ENCODE measurements at places on chromosomes 11 and 22.
A peak's percentile ranks its signal among the peaks of the same experiment; 100 is the strongest.

DNA sequence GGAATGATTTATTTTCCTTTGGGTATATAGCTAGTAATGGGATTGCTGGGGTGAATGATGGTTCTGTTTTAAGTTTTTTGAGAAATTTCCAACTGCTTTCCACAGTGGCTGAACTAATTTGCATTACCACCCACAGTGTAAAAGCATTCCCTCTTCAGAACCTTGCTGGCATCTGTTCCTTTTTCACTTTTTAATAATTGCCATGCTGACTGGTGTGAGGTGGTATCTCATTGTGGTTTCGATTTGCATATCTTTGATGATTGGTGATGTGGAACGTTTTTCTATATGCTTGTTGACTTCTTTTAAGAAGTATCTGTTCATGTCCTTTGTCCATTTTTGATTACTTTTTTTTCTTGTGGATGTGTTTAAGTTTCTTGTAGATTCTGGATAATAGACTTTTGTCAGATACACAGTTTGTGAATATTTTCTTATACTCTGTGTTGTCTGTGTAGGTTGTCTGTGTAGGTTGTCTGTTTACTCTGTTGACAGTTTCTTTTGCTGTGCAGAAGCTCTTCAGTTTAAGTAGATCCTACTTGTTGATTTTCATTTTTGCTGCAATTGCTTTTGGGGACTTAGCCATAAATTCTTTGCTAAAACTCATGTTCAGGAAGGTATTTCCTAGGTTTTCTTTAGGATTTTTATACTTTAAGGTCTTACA lies 291.8 kb upstream of the DDI1 start:
- no peak for DNase-seq

- DNase-seq: no peak
Observed at GRCh38 chr11:68542617-68543016, 82.1 kb downstream of the PPP6R3 start.

DNA sequence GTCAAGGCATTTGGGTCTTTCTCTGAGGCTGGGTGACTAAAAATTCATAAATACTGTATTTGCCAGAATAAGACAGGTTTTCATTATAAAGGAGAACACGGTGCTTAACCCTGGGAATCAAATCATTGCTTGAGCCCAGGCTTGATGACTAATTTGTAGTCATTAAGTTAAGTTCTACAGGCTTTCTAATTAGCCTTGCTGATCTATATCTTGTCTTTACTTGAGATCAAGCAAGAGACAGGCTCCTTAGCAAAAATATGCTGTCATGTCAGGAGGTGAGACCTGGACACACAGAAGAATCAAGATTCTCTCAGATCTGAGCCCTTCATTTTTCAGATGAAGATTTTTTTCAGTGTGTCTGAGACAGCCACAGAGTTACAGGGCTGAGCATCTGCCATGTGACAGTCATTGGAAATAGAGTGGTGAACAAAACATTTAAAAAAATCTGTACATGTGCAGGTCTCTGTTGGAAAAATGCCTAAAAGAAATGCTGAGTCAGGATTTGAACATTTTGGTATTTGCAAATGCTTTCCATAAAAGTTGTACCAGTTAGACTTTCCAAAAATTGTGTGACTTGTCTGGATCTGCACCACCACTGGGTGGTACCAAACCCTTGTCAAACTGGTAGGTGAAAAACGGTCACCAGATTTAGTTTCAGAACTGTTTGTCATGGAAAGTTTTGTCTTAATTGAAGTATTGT lies 14.6 kb downstream of the ACAT1 start:
- DNase-seq: no peak

- DNase-seq: peak; percentile 82
Observed at GRCh38 chr22:24175160-24175808, 6.0 kb upstream of the SUSD2 start.

- DNase-seq: no peak
Observed at GRCh38 chr22:20749453-20749852, 24.5 kb upstream of the SERPIND1 start.

DNA sequence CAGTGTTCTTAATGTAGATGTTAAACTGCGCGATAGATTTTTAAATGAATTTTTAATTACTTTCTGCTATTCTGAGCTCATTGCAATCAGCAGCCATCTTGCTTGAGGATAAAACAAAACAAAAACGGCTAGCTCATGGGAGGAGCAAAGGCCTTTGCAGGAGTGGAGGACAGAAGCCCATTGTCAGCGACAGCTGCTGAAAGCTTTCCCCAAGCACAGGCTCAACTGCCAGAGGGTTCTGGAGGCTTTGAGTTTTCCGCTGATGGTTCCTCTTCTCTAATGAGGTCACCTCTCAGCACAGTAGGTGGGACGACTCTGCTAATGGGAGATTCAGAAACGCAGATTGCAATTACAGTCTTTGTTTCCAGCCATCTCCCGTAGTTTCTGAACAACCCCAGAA lies 167.1 kb upstream of the TTC12 start:
- DNase-seq: peak; percentile 65

- no peak for DNase-seq
Observed at GRCh38 chr11:58125469-58125868, at the start of gene OR9I1. Gene OR9I1, minus strand, starts transcription at chr11:58125530. Its CDS starts 6,086 bp downstream, at chr11:58119444.

GRCh38 chr11:71463331-71464211 lies 10.6 kb downstream of the NADSYN1 start:
- DNase-seq: no peak

- no peak for DNase-seq
Observed at GRCh38 chr11:69716099-69716498, 12.3 kb upstream of the FGF19 start.

GRCh38 chr11:65651589-65652510 lies 10.9 kb downstream of the RELA start:
- peak; percentile 64 for DNase-seq

- DNase-seq: no peak
Observed at GRCh38 chr11:74604311-74604710, 11.9 kb downstream of the POLD3 start.

DNA sequence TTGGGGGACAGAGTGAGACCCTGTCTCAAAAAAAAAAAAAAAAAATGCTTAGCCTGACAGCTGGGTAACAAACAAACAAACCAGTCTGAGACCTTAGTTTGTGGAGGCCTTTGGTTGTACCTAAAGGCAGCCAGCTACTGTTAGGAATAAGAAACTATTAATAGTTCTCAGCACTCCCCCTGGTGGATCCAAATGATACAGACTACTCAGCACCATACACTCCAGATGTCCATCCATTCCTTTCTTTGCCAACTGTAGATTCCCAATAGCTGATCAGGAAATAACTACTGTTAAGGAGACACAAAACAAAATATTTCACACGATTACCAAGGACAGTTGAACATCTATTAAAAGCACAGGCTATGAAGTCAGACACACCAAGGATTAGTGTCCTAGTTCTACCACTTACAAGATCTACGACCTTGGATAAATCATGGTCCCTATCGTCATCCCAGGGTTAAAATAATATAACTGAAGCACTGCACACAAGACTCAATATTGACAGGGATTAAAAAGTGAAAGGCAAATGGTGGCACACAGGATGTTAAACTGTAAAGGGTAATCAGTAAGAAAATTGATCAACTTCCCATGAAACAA lies 17.2 kb downstream of the CLDN25 start:
- DNase-seq: no peak

DNA sequence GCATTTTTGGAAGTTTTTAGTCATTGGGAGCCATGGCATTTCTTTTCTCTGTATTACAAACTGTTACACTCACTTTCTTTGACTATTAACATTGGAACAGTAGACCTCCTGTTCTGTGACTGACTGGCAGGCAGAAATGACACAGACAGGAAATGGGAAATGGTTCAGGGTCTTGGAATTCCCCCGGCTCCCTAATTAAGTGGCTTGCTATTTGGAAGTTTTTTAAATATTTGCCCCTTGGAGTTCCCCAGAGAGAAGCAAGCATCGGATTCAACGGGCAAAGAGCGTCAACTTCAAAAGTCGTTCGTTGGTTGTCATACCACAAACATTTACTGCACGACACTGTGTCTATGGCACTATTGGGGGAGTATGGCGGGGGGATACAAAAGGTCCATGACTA lies 1.1 kb upstream of the BIRC2 start:
- DNase-seq: peak; percentile 27

DNA sequence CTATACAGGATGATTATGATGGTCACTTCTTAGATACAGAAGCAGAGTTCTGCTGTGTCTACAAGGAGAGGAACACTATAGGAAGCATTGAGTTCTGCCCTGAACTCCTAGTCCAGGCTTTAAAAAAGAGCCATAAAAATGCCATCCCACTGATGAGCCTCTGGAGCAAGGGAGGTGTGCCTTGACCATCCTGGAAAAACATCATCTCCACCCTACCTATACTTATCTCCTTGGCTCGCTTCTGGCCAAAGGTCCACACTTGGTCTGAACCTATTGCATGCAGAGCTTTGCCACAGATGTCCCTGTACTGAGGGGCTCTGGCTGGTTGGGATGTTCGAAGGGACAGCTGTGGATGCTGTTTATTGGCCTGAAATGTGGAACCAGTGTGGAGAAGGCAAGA lies 4.3 kb upstream of the PEX26 start:
- no peak for DNase-seq

- no peak for DNase-seq
Observed at GRCh38 chr22:27617214-27617881, 184.2 kb downstream of the MN1 start.

DNA sequence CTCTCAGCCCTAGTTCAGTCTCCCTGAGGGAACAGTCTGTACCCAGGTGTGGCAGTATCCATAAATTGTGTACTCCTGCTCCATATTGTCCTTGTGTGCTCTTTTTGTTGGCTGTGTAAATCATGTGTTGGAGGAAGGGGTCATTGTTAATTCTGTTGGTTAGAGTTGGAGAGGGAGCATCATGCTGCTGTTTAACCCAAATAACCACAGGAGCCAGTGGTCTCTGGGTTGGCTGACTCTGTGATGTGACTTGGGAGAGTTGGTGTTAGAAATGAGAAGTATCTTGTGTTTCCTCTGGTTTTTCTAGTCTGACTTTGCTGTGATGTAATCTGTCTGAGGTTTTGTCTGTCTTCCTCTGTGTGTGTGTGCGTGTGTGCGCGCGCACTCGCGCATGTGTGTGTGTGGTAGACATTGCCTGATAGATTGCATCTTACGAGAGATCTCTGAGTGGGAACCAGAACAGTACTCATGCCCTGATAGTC lies 30.5 kb downstream of the CTNND1 start:
- peak; percentile 49 for DNase-seq

DNA sequence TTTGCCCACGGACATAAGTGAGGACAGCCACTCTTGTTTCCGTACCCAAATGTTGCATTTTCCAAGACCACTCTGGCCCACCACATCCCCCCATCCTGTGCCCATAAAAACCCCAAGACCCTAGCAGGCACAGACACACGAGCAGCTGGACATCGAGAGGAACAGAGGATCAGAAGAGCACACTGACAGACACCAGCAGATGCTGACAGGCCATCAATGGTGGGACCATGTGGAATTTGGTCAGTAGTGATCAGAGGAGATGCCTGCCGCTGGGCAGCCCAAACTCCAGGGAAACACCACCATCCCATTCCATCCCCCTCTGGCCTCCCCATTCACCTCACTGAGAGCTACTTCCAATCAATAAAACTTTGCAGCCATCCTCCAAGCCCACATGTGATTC lies 87.0 kb downstream of the DLG2 start:
- no peak for DNase-seq

- DNase-seq: no peak
Observed at GRCh38 chr11:11856638-11857037, 14.9 kb downstream of the USP47 start.

DNA sequence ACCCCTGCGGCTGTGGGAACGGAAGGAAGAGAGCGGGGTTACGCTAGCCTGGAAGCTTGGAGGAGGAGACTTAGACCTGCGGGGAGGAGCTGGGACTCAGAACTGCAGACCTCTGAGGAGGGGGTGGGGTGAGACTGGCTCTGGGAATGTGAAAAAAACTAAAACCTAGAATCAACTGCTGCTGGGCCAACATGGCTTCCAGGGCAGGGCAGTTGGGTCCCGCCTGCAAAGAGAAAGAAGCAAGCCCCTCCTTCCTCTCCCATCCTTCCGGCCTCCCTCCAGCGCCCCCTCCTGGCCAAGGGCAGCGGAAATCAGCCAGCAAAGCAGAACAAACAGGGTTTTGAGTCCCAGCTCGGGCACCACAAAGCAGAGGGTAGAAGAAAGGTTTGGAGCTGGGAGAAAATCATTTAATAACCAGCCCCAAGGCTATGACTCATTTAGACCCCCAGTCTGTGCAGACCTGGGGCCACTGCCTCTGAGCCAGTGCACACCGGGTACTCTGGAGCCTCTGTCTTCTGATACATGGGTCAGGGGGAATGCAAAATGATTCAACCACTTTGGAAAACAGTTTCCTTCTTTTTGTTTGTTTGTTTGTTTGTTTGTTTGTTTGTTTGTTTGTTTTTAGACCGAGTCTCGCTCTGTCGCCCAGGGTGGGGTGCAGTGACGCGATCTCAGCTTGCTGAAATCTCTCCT lies 7.3 kb upstream of the NCF4 start:
- DNase-seq: peak; percentile 62

GRCh38 chr22:20563941-20564371 lies 56.5 kb downstream of the MED15 start:
- no peak for DNase-seq

GRCh38 chr11:6736495-6737121 lies 35.2 kb downstream of the OR2AG2 start:
- DNase-seq: no peak
